ENCODE measurements at places on chromosomes 1 and 21.
A peak's percentile ranks its signal among the peaks of the same experiment; 100 is the strongest.

- DNase-seq = no peak
Measured at GRCh38 chr1:35631396-35631795, 9.9 kb downstream of the PSMB2 start.

DNA sequence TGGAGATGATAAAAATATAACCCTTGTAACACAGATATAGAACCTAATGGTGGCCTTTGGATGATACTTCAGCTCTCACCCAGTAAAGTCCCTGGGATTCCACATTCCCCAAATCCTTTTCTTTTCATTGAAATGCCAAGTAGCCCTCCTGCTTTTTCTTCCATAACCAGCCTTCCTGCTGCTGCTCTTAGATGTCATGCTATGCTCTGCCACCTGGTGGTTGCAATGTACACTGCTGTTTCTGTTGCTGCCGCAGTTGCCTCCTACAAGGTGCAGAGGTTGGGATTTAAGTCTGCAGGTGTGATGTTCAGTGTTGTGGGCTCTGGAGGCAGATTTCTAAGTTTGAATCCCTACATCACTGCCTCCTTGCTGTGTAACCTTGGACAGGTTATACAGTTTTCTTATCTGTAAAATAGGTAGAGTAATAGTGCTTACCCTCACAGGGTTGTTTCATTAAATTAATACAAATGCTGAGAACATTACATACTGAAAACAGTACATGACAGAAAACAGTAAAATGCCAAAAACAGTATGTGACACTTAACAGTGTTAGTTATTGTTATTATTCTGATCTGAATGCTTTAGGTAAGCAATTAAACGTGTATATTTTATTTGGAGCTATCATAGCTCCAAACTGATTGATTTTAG is 64.3 kb downstream of the CAMSAP2 start:
- DNase-seq = peak; percentile 86

GRCh38 chr1:97412166-97412565 is 508.7 kb downstream of the DPYD start:
- no peak for DNase-seq

DNA sequence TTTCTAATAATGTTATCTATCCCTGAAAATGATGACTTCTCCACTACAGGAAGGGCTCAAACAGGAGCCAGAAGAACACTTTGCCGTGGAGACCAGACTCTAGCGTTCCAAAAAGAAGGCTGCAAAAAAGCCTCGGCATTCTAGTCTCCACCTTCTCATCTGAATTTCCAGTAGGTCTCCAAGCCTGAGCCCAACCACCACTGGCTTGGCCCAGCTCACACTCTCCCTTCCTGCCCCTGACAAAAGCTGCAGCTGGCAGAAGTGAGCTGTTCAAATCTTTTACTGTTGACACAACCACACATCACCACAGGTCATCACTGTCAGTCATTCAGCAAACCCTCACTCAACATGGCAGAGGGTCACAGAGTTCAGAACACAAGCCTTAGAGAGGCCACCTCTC is 69.3 kb downstream of the CAMK2N1 start:
- DNase-seq = no peak

- DNase-seq = no peak
Measured at GRCh38 chr21:36904093-36904666, 62.3 kb downstream of the HLCS start.

- no peak for DNase-seq
Measured at GRCh38 chr1:228873709-228874108, 138.4 kb downstream of the RHOU start.
